ENCODE measurements at places on chromosomes 7 and 10. TPM values are rescaled to one million over a fixed set of nuclear protein-coding genes. Genes with fewer than 3 reads are reported as not detected.

The GDF10 gene
- total RNA-seq = not detected

The SPRN gene
- total RNA-seq = not detected

The EPO gene
- not detected for total RNA-seq

The LRRC61 gene
- total RNA-seq = 25.3 TPM

The C7orf57 gene
- total RNA-seq = 0.15 TPM

The ASB10 gene
- not detected for total RNA-seq

The FIS1 gene
- total RNA-seq = 117 TPM

The LRRD1 gene
- total RNA-seq = not detected

The MRPS17 gene
- total RNA-seq = 14.3 TPM

The TBX20 gene
- total RNA-seq = not detected

The NME8 gene
- total RNA-seq = not detected

The HYCC1 gene
- 125 TPM for total RNA-seq

The PTN gene
- total RNA-seq = not detected

The PRLHR gene
- not detected for total RNA-seq

DNA sequence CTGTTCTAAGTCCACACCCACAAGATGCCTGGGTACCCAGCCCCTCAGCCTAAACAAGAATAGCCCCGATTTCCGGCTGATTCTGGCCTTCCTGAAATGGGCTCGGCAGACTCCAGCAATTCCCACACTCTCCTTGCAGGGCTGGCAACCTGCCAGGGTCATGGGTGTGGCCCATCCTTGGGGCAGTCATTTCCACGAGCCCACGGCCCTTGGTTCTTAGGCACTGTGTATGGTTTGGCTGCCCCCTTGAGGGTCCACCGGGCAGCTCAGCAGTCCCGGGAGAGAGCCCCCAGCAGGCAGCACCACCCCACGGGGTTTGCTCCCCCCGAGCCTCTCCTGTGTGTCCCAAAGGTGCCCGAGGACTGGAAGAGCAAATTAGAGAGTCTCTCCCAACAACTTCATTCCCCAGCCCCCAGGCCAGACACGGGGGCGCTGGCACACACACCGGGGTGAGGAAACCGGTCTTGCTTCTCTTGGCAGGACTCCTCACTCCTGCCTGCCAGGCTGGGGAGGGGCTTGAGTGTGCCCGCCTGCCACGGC is 142.2 kb downstream of the EMX2 start:
- DNase-seq = no peak

GRCh38 chr10:94156453-94156852 is 162.7 kb downstream of the PLCE1 start:
- DNase-seq = no peak

- no peak for DNase-seq
These were observed 267.1 kb downstream of the PRPF18 start for GRCh38 chr10:13853854-13854253.

DNA sequence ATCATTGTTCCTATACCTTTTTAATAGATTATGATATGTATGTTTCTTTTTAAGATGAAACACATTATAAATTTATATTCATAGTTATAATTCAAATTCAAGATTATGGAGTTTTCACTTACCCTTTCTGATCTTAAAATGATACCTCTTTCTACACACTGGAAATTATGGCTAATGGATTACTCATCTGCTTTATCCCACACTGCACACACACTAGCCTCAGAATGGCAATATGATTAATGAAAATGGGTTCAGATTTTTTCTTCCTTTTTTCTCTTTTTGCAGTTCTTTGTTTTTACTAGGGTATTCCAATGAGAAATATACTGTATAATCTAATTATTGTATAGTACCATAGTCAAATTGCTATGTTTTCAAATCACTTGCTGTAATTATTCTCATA is 82.3 kb upstream of the FZD1 start:
- DNase-seq = no peak

DNA sequence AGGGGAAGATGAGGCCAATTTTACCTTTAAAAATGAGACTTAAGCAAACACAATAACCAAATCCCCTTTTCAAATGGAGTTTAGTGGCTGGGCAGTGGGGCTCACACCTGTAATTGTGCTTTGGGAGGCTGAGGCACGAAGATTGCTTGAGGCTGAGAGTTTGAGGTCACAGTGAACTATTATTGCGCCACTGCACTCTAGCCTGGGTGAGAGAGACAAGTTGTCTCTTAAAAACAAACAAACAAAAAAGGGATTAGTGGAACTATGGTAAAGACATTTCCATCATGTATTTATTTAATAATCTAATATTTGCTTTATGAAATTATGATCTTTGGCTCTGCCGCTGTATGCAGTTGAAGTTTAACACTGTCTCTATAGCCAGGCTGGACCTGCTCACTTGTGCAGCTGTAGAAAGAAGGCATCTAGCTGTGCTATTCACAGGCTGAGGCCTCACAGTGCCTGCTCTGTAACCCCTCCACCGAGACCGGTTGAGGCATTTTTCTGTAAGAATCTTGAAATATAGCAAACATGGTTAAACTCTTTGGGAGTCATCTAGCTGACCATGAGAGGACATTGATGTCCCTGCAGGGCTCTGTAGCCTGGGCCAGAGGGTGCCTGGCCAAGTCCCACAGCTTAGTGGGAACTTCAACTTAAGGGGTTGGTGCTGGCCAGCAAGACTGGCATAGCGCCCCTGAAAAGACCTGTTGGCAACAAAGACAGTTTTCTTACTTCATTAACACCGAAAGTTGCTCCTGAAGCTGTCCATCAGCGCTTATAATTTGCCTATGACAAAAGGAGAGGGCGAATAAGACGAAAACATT is 131.8 kb downstream of the BMPER start:
- DNase-seq = no peak

- DNase-seq = peak; percentile 90
These were observed 147.3 kb downstream of the CELF2 start for GRCh38 chr10:11164803-11165590.

DNA sequence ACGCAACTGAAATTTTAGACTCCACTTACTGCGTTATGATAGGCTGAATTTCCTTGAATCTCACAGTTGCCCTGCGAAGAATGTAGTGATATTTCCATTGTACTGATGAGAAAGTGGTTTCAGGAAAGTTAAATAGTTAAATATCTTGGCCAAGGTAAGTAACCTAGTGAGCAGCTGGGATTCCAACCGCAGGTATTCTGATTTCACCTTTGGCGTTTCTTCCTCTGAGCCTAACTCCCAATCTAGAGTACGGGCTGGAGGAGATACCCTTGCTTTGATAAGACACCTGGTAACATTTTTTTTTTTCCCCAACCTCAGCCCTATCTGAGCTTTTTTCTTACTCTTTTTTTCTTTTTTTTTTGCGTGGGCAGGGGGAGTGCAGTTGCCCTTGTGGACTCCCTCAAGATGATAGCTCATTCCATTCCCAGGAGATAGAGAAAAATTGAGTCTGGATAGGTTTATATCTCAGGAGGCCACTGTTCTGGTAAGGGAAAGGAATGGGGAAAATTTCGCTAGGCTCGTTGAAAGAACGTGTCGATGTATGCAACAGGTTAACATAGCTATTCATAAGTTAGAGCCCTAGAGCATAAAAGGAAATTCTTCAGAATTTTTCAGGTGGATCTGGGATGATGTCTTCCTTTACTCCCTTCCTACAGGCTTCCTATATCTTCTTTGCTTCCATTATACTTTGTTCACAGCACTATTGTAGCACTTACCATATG is 3.1 kb upstream of the TAS2R38 start:
- DNase-seq = no peak

- DNase-seq = peak; percentile 77
These were observed 62.4 kb downstream of the LSM5 start for GRCh38 chr7:32427769-32428291.

GRCh38 chr7:85226361-85227085 is 39.7 kb upstream of the SEMA3D start:
- no peak for DNase-seq

DNA sequence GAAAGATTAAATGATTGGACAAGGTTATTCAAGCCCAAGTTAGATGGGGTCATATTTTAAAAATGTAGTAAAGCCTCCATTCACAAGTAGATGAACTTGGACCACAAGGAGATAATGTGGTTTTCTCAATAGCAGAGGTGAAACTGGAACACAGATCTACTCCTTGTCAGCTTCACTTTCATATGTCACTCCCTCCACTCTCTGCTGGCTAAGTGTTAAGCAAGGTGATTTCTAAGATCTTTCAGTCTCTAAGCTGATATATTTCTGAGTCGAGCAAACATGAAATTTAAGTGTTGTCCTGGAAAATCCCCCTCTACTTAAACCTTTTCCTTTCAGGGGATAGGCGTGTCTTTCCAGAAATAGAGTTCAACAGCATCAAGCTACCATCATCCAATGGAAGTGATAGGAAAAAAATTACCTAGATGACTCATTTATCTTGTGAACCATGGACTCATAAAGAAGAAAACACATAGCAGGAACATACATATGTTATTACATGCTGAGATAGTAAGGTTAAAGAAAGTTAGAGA is 275.0 kb downstream of the PTEN start:
- DNase-seq = no peak

- no peak for DNase-seq
These were observed 30.7 kb upstream of the INPP5A start for GRCh38 chr10:132506711-132507408.

DNA sequence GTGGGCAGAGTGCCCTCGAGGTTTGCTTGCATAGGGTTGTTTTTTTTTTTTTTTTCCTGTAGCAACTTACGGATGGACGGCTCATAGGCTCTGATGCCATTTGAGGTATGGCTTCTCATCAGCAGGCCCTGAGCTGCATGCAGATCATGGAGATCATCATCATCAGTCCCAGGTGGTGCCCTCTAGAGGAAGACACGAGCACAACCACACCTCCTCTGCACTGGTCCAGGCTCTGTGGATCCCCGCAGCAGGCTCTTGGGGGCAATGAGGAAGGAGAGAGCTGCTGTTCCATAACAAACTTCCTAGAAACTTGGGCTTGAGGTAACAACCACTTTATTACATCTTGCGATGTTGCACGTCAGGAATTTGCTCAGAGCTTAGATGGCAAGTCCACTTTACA is 132.7 kb upstream of the CXCL12 start:
- no peak for DNase-seq

GRCh38 chr7:41817386-41817785 is 114.5 kb upstream of the INHBA start:
- DNase-seq = peak; percentile 75

DNA sequence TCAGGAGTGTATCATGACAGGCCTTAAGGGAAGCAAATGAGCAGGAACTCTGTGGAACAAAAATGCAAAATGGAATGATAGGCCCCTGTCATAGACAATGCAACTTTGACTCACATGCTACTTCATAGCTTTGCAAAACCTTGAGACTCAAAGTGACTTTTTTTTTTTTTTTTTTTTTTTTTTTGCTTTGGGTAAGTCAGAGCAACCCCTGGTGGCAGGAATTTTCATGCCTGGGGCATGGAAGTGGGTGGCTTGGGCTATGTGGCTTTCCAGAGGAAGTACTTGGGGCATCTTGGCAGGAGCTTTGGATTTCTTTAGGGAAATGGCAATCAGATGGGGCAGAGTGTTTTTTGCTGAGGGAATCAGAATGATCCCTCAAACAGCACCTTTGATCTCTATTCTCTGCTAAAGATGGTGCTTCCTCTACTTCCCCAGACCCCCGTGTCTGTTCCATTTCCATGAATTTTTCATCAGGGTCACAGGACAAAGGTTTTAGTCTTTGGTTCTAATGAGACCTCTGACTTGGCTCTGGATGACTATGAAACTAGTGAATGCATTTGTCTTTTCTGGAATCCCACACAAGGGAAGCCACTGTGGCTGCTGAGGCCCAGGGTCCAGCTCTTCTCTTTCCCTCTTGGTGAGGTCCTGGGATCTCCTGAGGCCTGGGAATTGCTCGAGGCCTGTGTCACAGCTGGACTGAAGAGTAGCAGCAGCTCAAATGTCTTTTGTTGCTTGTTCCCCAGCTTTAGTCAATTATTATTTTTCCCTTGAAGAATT is 62.8 kb downstream of the TACC2 start:
- DNase-seq = no peak

DNA sequence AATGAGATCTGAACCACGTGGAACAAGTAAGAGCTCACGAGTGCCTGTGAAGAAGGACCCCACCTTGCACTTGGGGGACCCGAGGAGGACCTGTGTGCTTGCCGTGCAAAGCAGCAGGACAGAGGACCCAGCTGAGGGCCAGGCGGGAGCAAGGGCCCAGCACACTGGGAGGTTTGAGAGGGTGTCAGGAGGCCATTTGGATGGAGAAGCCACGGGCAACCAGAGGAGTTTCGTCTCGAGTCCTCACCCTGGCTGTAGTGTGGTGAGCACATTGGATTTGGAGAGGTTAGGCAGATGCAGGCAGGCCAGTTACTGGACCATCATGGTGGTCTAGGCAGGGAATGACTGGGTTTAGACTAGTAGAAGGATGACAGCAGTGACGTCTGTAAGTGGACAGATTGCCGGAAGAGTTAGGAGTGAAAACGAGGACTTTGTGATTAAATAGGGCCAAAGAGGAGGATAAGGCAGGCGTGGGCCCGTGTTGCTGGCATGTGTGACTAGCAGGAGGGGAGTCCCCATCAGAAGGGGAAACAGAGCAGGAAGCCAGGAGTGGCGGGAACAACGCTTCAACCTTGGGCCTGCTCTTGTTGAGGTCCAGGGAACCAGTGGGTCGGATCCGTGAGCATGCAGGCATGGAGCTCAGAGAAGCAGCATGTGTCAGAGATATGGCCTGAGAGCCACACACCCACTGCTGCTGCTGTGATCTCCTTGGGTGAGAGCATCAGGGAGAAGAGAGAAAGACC is 208.2 kb downstream of the MGMT start:
- no peak for DNase-seq

GRCh38 chr10:51952056-51952455 is 252.7 kb upstream of the CSTF2T start:
- no peak for DNase-seq

DNA sequence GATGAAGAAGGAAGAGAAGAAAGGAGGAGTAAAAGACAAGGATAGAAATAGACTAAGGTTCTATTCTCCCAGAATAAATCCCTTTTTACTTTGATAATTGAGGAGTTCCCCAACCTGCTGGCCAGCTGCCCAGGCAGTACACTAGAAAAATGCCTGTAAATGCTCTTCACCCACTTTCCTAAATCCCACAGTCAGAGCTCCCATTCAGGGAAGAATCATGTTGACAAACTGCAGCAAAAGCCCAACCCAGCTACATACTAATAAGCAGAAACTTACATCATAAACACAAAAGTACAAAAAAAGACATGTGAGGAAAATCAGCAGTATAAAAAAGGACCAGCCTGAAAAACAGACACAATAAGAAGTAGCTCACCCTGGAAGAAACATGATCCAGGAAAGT is 15.8 kb upstream of the KDM7A start:
- DNase-seq = no peak

DNA sequence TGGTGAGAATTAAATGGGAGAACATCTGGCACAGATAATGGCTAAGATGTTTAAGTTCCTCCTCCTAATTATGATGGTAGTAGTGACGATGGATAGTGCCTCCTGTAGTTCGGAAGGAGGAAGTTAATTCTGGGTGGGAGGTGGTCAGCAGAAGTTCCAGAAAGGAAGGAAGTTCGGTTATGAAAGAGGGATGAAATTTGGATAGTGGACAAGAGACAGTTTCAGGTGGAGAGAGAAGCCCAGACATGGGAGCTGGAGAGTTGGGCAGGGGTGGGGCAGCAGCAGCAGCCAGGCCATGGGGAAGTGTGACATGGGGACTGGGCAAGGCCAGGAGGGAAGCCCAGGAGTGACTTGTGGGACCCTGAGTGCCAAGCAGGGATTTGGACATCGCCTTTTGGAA is 99.5 kb downstream of the CCNY start:
- DNase-seq = no peak
